ENCODE measurements at places on chromosomes 3 and 15.
A peak's percentile ranks its signal among the peaks of the same experiment; 100 is the strongest.

- no peak for DNase-seq
Observed at GRCh38 chr15:95830281-95830680, 500.2 kb upstream of the NR2F2 start.

- DNase-seq: no peak
Observed at GRCh38 chr3:78313332-78313731, 1273.4 kb downstream of the ROBO2 start.

GRCh38 chr3:61872077-61872706 is 310.8 kb downstream of the PTPRG start:
- DNase-seq: no peak

GRCh38 chr15:73691396-73691795 is 7.2 kb downstream of the CD276 start:
- no peak for DNase-seq

DNA sequence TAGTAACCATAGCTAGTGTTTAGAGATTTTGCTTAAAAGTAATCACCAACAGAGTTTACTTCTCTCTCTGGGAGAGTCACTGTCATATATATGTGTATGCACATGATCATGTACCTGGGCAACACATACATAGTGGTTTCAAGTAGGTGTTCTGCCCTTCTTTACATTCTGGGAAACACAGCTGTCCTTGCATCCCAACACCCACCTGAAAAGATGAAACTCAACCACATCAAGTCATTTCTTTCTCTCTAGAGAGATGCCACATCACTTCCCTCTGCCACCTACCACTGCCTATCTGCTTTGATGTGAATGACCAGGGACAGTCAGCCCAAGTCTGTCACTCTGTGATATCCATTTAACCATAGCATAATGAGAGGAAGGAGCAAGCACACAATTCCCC is 155.8 kb upstream of the GADL1 start:
- DNase-seq: no peak

DNA sequence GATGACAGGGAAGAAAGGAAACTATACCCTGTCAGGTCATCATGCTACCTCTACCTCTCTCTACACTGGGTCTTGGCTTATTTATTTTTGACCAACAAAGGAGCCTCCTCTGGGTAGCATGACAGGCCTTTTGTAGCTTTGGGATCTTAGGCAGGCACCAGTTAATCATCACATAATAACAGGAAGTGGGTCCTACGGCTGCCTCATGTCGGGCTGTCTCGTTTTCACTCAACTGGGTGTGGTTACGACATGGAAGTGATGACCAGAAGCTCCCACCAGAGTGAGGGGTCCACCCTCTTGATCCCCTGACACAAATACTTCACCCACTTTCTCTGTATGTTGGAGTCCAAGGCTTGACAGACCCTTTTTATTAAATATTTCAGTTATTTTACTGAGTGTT is 105.3 kb downstream of the CD47 start:
- peak; percentile 38 for DNase-seq

DNA sequence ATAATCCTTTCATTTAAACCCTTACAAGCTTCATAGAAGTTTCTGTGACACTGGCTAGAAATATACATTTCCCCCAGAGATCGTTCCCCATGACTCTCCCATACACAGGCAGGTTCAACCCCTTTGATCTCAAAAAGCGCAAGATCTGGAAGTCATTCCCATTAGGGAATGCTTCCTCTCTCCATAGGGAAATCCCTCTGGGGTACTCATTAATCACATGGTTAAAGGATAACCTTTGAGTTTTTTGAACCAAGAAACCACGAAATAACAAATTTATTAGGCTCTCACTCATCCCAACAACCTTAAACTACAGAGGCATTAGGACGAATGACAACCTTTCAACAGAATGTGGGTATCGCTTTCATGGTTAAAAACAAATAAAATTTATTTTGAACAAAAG is 211.9 kb upstream of the PRICKLE2 start:
- no peak for DNase-seq

- DNase-seq: no peak
Observed at GRCh38 chr3:74167926-74168325, 446.5 kb downstream of the CNTN3 start.

GRCh38 chr3:4606911-4607310 is 113.8 kb downstream of the ITPR1 start:
- DNase-seq: no peak

DNA sequence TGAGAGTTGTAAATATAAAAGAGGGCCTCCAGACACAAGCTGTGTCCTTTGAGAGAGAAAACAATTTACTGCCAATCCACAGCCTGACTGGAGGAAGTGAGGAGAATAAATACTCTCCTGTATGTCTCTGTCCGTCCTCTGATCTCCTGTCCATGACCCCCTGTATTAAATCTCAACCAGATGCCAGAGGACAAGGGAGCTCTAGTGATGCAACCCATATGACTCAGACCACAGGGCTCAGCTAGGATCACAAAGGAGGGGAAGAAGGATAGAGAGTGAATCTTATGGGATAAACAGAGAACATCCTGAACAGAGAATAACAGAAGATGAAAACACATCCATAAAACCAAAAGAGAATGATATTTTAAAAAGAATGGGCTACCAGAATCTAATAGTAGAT is 482.6 kb downstream of the PLOD2 start:
- no peak for DNase-seq

DNA sequence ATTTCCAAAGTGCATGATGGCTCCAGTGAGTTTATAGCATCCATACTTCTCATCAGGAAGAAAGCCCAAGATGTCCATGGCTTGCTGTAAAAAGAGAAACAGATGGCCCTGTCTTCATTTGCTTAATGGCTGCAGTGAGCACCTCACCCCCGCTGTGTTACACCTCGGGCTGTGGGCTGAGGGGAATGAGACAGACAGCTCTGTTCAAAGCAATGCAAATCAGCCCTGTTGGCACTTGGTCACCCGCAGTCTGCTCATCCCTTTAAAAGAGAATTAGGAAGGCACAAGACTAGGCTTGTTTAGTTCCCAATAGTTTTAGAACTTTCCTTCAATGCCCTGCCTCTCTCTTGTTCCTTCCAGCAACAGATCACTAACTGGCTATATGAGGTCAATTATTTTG is 25.2 kb downstream of the MYH15 start:
- DNase-seq: no peak
